Effector CD4-positive, alpha-beta T cell (primary cell): ENCODE measurements at places on chromosomes 6 and 20.

GRCh38 chr6:161222706-161223234, 51.1 kb downstream of the AGPAT4 start:
- DNase-seq = no peak

GRCh38 chr20:40773376-40773775, 84.3 kb upstream of the MAFB start:
- no peak for DNase-seq

DNA sequence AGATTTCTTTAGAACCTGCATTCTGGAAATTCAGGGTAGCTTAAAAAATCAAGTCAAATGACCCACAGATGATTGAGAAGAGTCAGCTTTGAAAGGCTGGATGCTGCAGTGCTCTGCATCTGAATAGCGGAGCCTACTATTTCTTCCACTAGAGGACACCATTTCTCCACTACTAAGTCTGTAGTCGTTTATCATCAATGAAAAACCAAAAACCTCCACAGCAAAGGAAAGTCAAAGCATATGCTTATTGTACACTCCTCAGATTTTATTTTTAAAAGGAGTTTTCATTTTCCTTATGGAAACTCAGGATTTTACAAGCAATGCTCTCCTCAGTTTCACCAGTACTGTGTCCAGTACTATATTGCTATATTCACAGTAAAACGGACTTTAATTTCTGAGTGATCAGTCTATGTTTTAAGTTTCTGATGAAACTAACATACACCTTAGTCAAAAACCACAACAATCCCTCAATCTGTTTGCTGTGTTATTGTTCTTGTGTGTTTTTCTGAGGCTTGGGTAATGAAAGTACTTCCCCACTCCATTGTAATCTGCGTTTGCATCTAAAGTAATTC, 50.5 kb upstream of the ENPP5 start:
- no peak for DNase-seq

DNA sequence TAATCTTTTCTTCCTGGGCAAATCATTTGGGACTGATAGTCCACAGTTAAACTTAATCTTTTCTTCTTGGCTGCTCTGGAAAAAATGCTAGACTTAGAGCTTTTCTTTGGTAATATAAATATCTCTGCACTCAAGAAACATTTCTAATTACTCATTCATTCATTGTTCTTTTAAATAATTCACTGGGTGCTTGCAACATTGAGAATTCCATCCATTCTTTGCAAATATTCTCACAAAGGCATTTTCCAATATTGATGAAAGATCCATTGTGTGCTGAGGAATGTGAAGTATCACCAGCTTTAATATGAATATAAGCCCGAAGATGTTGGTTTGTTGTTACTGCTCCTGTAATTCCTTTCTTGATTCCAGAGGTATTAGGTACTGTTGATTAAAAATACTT, 38.4 kb downstream of the AKAP7 start:
- no peak for DNase-seq

DNA sequence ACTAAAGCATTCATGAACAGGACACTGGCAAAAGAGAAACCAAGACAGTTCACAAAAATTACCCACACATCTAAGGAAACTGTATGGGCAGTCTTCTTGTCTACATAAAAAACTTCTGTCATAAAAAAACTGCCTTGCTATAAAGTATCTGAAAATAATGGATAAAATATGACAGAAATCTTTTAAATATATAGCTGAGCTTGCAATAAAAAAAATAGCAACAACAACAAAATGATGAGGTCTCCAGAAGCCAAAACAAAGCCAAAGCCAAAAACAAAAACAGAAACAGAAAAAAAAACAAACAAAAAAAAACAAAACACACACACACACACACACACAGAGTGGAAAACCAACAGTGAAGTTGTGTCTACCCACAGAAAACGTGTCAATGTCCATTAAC, 14.8 kb downstream of the LY86 start:
- DNase-seq = no peak

- DNase-seq = no peak
Observed at GRCh38 chr6:13355043-13355945, 27.0 kb upstream of the TBC1D7 start.

DNA sequence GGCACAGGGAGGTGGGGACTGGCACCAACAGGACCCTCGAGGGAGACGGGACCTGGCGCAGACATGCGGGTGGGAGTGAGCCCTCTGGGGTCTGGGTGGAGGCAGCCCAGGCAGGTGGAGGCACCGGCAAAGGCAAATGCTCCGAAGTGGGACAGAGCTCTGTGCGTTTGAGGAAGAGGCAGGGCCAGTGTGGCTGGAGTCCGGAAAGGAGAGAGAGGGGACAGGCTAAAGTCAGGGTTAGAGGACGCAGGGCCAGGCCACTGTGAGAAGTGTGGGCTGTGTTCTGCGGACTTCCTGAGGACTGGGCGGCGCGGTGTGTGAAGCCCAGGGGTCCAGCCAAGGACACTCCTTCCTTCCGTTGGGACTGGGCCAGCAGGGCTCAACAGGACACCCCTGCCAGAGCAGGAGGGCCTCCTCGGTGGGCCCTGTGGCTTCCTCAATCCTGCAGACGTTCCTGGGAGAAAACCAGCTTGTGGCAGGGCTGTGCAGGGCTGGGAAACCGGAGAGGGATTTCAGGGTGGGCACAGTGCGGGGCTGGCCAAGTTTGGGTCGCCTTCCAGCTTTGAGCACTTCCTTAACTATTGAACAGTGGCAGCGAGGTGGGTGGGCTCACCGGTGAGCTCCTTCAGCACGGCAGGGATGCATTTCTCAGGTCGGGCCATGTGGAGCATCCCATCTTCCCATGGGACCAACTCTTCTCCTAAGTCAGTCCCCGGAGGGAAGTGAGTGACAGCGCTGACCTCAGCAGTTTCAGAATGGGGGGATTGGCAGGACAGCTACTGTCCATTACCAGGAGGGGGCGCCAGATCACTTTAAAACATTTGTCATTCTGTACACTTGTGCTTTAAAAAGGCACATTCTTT, 22.5 kb downstream of the MOCS3 start:
- DNase-seq = peak; percentile 62

DNA sequence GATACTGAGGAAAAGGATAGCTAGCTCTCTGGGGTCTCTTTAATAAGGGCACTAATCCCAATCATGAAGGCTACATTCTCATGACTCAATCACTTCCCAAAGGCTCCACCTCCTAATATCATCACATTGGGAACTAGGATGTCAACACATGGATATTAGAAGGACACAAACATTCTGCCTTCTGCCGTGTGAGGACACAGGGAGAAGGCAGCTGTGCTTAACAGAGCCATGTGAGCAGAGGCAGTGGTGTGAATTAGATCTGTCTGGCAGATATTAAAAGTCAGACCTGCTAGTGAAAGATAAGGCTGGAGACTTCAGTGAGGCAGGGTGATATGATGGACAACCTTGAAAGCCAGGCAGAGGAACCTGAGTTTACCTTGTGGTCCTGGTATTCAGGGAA, 341.9 kb downstream of the ARHGAP18 start:
- DNase-seq = no peak

DNA sequence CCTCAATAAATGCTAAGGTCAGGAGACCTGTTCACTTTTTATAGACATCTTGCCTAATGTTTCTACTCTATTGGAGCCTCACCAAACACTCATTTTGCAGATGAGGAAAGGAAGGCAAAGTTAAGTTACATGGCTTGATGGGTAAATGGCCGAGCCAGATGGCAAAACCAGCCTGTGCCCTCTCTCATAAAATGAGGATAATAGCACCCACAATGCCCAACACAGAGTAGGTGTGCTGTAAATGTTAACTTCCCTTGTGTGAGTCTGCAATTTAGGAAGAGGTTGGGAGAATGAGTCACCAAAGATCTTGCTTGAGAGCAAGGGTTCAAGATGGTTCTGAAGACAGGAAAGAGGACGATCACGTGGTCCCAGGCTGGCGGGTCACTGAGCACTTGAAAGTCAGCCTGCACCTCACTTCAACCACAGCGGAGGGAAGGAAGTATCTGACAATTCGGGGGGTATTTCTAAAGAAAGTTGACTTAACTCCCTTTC, 3.3 kb downstream of the KCNK5 start:
- no peak for DNase-seq

DNA sequence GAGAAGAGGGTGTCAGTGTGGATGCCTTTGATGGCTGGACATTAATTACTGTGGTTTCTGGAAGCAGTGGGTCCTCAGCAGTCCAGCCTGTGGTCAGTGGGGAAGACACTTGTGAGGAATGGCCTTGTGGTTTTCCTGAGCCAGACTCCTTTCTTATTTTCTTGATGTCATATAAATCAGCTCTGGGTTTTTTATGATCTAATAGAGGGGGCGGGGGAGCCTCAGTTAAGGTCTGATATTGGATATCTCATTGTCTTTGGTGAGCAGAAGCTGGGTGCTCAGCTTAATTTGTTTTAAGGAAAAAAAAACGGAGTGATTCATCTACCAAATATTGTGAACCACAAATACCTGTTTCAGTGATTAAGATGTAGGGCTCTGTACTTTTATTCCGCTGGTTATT, 62.1 kb downstream of the OTOR start:
- DNase-seq = no peak

DNA sequence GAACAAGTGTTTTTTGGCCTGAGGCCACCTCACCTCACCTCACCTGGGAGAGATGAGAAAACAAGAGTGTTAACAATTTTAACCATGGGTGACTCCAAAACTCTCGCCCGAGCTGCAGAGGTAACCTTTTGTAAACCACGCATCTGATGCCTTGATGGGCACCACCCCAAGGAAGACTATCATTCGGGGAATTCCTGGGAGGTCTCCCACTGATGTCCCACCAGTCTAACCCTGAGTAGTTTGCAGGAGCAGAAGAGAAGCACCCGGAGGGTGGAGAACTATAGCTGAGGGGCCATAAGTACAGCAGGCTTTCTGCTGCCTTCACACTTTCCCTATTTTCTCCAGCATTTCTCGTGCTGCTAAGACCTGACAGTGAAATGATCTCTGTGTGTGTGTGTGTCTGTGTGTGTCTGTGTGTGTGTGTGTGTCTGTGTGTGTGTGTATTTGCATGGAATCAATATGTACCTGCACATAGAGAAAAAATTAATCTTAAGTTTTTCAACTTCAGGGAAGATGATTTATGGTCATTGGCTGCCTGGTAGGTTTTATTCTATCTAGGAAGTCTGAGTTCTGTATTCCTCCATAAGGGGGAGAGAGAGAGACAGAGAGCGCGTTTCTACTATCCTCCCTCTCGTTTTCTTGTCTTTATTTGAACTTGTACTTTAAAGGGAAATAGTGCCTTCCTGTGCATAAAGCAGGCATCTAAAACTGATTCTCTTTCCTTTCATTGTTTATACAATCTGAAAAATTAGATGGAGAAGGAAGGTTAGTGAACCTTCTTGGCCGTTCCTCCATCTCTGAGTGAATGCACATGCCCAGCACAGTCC, 75.8 kb downstream of the CAP2 start:
- DNase-seq = no peak
